ENCODE measurements at places on chromosomes 2 and 18. TPM values are rescaled to one million over a fixed set of nuclear protein-coding genes. Genes with fewer than 3 reads are reported as not detected.

The STPG4 gene
- not detected for total RNA-seq

DNA sequence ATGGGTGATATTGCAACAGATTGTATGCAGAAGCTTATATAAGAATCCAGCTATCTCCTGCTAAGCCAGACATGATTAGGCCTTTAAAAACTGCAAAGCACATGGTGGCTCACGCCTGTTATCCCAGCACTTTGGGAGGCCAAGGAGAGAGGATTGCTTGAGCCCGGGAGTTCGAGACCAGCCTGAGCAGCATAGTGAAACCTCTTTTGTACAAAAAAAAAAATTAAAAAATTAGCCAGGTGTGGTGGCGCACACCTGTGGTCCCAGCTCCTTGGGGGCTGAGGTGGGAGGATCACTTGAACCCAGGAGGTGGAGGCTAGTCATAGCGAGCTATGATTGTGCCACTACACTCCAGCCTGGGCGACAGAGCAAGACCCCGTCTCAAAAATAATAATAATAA lies 204.6 kb downstream of the TNS1 start:
- no peak for DNase-seq

GRCh38 chr18:54210463-54210862 lies 14.0 kb downstream of the MBD2 start:
- no peak for DNase-seq

GRCh38 chr2:86000938-86001312 lies 104.8 kb downstream of the POLR1A start:
- DNase-seq = no peak

Measured in activated CD4-positive, alpha-beta memory T cell treated with anti-CD3 and anti-CD28 coated beads for 36 hours (primary cell).